Aorta (tissue), 5 donors: ENCODE measurements at places on chromosomes 2 and 18. TPM values are rescaled to one million over a fixed set of nuclear protein-coding genes. Genes with fewer than 3 reads are reported as not detected.

DNA sequence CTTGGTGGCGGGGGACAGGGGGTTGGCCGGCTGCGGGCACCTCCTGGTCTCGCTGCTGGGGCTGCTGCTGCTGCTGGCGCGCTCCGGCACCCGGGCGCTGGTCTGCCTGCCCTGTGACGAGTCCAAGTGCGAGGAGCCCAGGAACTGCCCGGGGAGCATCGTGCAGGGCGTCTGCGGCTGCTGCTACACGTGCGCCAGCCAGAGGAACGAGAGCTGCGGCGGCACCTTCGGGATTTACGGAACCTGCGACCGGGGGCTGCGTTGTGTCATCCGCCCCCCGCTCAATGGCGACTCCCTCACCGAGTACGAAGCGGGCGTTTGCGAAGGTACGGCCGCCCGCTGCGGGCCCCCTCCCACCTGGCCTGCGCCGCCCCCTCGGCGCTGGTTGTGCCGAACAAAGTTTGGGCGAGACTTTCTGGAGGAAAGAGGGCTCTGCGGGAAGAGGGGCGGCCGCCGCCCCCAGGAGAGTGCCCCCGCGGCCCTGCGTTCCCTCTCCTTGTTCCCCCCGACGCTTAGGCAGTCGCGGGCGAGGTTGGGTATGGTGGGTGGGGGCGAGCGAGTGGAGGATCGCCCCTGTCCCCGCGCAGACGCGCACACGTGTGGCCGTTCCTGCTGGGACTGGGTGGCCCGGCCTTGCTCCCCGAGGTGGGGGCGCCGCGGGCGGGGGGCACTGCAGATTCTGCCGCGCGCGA, 866 bp downstream of the CRIM1 start:
- H3K36me3 ChIP-seq = no peaks in the 10 kb centered on the region
- H3K4me1 ChIP-seq = peaks cover 10% of the 10 kb centered on the region
- H3K4me3 ChIP-seq = peak overlapping the region; percentile 99
- DNase-seq = peak; percentile 77

- H3K27ac ChIP-seq = no peak overlapping the region
- no peaks in the 10 kb centered on the region for H3K27me3 ChIP-seq
- no peaks in the 10 kb centered on the region for H3K36me3 ChIP-seq
- DNase-seq = no peak
Measured at GRCh38 chr18:62398291-62398690, 73.2 kb downstream of the TNFRSF11A start.

The STARD6 gene
- not detected for total RNA-seq

DNA sequence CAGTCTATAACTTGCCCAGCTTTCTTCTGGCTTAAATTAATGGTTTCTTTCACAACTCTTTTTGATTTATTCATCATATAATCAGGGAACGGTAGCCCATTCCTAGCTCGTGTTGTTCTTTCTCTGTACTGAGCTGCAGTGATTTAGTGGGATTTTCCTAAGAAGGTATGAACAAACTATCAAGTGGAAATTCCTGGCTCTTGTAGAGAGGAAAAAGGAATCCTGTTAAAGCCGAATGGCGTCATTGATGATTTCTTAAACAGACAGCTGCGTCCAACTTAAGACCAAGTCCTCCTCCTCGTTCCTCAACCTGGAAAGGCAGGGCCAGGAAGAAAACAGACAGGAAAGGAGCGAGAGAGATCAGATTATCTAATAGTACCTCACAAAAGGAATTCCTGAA, 69.2 kb upstream of the CABLES1 start:
- no peaks in the 10 kb centered on the region for H3K4me1 ChIP-seq
- no peaks in the 10 kb centered on the region for H3K27me3 ChIP-seq
- no peaks in the 10 kb centered on the region for H3K36me3 ChIP-seq
- no peak overlapping the region for H3K27ac ChIP-seq
- no peak for DNase-seq

DNA sequence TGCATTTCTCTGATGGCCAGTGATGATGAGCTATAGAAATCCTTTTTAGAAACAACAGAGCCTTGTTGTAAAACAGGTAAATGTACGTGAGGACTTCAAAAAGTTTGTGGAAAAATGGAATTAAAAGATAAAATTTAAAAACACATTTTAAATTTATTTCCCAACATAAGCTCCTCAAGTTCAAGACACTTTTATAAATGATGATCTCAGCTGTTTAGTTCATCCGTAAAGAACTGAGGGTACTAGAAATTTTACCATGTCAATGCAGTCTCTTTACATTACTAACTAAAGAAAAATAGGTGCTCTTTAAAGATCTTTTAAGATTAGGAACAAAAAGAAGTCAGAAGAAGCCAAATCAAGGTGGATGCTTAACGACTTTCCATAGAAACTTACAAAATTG, 52.5 kb downstream of the MSH2 start:
- DNase-seq = no peak
- no peaks in the 10 kb centered on the region for H3K27me3 ChIP-seq
- no peaks in the 10 kb centered on the region for H3K36me3 ChIP-seq
- no peak overlapping the region for H3K27ac ChIP-seq
- no peaks in the 10 kb centered on the region for H3K4me1 ChIP-seq

GRCh38 chr2:100427627-100428258, 10.3 kb upstream of the CHST10 start:
- no peaks in the 10 kb centered on the region for H3K4me1 ChIP-seq
- H3K36me3 ChIP-seq = no peaks in the 10 kb centered on the region
- H3K27ac ChIP-seq = no peak overlapping the region
- no peaks in the 10 kb centered on the region for H3K27me3 ChIP-seq
- H3K4me3 ChIP-seq = no peak overlapping the region

- no peaks in the 10 kb centered on the region for H3K36me3 ChIP-seq
- peaks cover 2% of the 10 kb centered on the region for H3K4me1 ChIP-seq
- H3K27me3 ChIP-seq = no peaks in the 10 kb centered on the region
- no peak overlapping the region for H3K27ac ChIP-seq
- no peak overlapping the region for H3K4me3 ChIP-seq
- no peak for DNase-seq
Measured at GRCh38 chr2:143468341-143468888, 339.2 kb downstream of the ARHGAP15 start.

DNA sequence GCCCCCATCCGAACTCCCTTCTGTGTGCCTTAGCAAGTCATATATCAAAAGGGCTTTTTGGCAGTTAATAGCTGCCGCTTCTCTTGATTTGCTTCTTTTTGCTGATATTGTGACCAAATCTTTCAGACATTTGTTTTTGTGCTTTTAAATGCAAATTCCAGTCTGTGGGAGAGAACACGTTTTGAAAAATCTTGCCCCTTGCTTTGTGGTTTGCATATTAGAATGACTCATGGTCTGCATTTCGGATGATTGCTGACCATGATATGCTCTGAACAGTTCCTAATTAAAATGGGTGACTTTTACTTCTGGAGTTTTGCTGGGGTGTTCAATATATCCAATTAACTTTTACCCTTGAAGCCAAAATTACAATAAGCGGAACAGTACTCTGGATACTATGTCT, 58.2 kb upstream of the ST6GAL2 start:
- H3K27me3 ChIP-seq = no peaks in the 10 kb centered on the region
- no peaks in the 10 kb centered on the region for H3K4me1 ChIP-seq
- H3K36me3 ChIP-seq = no peaks in the 10 kb centered on the region
- no peak overlapping the region for H3K4me3 ChIP-seq
- DNase-seq = no peak

The NHEJ1 gene
- 9.8 TPM for total RNA-seq

The GPR155 gene
- total RNA-seq = 15.9 TPM

The PLEKHB2 gene
- 23.8 TPM for total RNA-seq

DNA sequence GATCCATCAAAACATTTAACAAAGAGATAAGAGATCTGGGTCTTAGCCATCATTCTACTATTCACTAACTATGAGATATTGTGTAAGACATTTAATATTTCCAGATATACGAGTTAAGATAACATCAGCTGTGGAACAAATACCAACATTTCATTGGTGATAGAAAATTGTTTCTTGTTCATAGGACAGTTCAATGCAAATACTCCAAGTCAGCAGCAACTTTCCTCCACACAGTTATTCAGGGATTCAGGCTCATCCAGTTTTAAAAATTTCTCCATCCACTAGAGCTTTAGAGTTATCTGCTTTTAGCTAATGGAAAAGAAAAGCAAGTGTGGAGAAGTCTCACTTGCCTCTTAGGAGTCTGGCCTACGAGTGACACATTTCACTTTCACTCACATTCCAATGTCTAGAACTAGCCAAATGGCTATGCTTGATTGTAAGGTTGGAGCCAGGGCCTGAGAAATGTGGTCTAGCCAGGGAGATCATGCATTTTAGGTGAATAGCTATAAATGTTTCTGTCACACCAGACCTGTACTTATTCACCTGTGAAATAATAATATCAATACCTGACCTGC, 119.3 kb upstream of the MAPRE2 start:
- no peaks in the 10 kb centered on the region for H3K4me1 ChIP-seq
- H3K27ac ChIP-seq = no peak overlapping the region
